CD4-positive, alpha-beta T cell treated with Interferon alpha-2 for 1 hour (primary cell): ENCODE measurements at places on chromosomes 13 and 19.
A peak's percentile ranks its signal among the peaks of the same experiment; 100 is the strongest.

- DNase-seq = peak; percentile 92
Observed at GRCh38 chr19:47231215-47232054, 436 bp upstream of the BBC3 start.

GRCh38 chr19:42498169-42498757 lies 30.0 kb downstream of the CEACAM1 start:
- no peak for DNase-seq

DNA sequence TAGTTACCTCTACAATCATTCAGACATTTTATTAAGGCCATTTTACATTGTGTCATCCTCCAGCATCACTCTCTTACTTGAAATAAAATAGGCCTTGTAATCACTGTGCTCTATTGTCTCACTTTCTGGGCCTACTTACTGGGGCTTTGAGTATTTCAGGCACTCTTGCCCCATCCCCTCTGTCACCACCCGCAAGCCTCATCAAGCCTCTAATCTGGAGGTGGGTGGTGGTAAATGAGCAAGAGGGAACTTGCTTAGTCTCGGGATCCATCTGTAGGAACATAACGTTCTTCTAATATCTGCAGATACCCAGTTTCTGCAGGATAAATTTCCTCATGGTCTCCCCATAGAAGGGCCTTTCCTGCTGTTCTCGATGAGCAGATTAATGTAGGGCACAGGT lies 19.4 kb upstream of the GPR18 start:
- DNase-seq = no peak

DNA sequence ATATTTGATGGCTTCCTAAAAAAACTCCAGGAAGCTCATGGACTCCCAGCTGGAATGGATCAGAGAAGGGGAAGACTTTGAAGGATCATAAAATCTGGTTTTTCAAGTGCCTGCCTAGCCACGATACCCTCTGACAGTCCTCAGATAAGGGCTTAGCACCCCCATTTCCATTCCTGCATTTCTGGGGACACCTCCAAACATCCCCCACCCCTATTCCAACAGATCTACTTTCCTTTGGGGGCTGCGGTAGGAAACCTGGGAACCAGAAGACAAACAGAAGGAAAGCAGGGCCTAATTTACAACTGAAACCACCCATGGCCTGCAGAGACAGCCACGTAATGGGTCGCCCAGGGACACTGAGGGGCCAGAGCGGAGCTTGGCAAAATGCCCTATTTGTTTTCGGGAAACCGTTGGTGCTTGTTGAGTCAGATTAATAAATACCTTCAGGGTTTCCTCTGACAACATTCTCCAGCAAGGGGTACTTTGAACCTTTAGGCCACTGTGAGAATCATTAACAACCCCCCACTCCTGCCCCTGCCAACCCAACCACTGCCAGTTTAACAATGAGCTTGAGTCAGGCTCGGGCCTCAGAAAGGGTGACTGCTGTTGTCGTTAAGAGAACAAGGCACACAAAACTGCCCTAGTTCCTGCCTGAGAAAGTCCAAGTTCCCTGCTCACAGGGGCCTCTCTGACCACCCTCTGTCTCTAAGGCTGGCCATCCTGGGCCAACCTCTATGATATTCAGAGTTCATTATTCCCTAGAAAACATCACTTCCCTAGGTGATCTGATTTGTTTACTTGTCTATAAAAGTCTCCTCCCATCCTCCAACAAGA lies 23.5 kb downstream of the RHPN2 start:
- DNase-seq = no peak

DNA sequence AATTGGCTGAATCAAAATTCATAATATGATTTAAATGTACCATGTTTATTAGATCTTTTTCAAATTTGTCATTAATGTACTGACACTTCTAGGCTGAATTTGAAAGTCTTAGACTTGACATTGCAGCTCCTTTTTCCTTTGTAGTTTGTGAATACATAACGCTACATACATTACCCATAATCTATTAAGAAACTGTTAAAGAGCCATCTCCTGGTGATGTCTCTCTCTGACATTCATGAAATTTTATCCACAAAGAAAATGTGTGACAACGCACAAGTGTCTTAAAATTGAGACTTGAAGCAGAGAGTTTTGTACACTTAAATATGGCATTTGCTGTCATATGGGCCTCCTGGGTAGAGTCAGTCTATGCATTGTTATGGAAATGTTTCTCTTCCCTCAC lies 320.2 kb upstream of the ARGLU1 start:
- DNase-seq = no peak

- DNase-seq = no peak
Observed at GRCh38 chr19:53365899-53366493, 491 bp downstream of the ZNF525 start.

DNA sequence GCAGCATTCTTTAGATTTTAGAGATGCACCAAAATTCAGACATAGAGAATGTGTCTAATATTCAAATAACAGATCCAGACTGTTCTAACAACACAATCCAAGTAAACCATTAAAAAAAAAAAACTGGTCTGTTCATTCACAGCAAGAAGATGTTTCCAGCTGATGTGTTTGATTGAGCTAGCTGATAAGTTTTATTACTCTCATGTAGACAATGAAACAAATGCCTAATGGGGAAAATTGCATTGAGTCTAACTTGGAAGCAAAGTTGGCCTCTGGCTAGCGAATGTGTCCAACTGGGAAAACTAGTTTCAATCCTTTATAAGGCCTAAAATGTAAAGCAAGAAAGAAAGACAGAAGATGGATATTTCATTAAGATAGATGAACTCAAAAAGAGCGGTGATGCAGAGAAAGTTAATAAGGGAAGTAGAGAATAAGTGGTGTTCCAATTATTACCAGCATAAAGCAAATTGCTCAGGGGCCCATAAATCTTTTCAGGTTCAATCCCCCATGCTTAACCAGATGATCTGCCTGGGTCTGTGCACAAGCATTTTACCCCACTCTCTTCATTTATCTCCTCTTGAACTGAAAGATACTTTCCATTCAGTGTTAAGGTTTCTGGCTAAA lies 54.2 kb downstream of the PCDH9 start:
- no peak for DNase-seq

DNA sequence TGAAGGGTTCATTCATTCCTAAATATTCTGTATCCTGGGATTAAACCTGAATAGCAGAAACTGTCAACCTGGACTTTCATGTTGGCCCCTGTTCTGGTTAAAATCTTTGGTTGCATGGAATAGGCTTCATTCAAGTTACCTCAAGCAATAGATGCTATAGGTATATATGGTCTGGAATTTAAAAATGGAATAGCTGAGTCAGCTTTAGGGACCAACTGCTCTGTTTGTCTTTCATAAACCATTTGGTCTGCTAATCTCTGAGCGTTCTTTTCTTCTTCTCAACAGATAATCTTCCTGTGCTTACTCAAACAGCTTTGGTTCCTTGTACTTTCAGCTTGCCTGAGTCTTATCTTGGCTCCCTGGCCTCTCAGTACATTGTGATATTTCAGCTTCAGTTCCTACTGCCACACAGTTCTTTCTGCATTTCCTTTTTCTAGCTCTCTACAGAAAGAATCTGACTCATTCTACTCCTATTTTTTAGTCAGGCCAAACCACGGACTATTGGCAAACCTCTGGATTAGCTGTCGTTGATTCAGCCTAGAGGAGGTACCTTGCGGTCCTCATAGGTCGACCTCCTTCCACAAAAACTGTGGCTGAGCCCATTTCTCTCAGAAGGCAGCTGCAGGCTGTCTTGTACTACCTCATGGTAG lies 35.9 kb upstream of the MAB21L1 start:
- no peak for DNase-seq

DNA sequence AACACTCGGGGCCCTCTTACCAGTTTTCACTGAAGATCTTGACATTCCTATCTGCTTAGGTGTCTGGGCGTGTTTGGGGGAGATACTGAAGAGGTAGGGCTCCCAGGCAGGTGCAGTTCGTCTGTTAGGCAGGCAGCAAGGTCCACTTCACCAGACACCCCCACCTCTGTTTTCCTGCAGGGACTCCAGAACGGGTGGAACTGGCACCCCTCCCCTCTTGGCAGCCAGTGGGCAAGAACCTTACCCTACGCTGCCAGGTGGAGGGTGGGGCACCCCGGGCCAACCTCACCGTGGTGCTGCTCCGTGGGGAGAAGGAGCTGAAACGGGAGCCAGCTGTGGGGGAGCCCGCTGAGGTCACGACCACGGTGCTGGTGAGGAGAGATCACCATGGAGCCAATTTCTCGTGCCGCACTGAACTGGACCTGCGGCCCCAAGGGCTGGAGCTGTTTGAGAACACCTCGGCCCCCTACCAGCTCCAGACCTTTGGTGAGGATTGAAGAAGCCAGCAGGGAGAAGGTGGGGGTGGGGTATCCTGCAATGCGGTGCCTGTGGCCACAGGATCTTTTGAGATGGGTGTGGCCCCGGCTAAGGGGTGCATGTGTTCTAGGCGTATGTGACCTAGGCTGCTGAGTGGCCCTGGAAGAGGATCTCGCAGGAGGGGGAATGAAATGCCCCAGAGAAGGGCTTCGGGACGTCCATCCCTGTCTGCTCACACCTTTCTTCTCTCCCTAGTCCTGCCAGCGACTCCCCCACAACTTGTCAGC lies 3.3 kb upstream of the ICAM4 start:
- no peak for DNase-seq

DNA sequence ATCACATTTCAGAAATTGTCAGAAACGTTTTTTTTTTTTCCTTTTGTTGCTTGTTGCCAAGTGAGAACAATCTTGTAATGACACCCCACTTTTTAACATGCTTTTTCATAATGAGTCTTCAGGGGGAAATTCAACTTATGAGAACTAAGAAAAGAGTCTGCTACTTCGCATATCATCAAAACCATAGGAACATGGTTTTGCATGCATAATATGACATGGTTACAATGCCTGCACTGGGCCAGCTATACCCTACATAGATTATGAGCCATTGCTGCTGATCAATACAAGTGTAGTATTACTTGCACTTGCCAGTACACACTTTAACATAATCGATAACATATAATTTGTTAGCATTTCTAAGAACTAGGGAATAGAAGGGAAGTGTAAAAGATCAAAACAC lies 191.0 kb upstream of the NBEA start:
- no peak for DNase-seq

- DNase-seq = no peak
Observed at GRCh38 chr19:35034005-35034502, 3.8 kb downstream of the SCN1B start.

- peak; percentile 60 for DNase-seq
Observed at GRCh38 chr19:34961775-34962686, 2.0 kb downstream of the ZNF792 start.

DNA sequence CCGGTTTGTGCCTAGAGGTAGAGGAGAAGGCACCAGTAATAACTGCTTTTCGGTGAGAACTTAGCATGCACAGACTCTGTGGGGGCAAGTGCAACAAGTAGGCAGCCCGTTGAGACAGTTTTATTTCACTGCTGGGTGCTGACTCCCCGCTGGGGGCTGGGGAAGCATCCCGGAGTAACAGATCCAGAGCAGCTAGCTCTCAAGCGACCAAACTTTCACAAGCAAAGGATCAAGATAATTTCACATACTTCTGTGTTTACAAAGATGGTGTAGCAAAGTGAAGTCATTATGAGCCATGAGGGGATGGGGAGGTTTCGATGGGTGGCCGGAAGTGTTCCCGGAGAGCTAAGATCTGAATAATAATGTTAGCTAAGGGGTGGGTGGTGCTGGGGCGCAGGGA lies 2.8 kb downstream of the NACC1 start:
- DNase-seq = no peak

- DNase-seq = no peak
Observed at GRCh38 chr19:34578173-34578572, 96.6 kb downstream of the WTIP start.

GRCh38 chr13:39888865-39889810 lies 233.7 kb downstream of the COG6 start:
- DNase-seq = no peak

DNA sequence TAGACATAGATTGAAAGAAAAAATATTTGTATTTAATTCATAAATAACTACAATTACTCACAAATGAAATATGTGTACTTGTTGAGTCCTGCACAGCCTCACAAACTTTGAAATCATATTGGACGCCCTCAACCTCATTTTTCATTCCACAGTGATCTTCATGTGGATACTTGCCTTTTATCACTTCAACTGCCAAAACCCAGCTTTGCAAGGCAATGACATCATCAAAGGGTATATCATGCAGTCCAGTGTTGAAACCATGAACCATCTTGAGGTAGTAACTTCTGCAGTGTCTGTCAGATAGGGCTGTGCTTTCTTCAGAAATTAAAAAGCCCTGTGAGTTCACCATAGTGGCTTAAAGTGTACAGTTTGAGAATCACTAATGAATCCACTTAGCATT lies 82.2 kb downstream of the HS6ST3 start:
- no peak for DNase-seq

DNA sequence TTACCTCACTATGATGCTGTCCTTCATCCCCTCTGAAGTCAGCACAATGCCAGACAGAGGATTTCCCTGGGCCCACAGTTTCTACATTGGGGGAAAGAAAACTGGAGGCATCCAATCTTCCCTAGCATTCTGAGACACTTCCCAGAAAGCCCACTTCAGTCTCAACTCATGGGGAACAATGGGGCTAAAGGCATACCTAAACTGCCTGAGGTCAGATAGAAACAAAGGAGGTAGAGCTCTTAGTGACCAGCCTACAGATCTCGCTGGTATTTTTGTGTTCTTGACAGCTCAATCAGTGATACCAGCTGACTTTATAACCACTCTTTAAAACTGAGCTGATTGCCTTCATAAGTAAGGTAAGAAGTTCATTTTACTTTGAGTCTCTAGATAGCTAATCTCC lies 881.0 kb upstream of the GPC6 start:
- DNase-seq = no peak

DNA sequence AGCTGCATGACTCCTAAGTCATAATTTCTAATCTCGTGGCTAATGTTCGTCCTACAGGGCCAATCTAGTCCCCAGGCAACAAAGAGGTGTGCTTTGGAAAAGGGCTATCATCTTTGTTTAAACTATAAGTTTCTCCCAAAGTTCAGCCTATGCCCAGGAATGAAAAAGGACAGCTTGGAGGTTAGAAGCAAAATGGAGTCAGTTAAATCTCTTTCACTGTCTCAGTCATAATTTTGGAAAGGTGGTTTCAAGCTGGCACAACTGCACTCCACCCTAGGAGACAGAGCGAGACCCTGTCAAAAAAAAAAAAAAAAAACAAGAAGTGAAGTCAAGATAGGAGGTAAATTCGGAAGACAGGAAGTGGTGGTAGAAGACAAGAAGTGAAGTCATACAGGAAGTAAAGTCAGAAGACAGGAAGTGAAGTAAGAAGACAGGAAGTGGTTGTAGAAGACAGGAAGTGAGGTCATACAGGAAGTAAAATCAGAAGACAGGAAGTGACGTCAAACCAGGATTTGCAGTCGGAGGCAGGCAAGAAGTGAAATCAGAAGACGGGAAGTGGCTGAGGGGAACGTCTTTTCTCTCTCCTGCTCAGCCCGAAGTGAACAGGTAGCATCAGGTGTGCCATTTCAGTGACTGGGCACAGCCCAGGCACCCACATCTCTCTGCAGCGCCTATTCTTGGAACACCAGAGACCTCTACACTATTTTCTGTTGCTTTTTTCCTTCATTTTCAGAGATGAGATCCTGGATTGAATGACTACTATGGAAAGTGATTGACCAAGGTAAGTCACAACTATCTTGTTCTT lies 32.2 kb downstream of the GP6 start:
- peak; percentile 93 for DNase-seq

- DNase-seq = no peak
Observed at GRCh38 chr19:53519446-53519845, 18.5 kb upstream of the ZNF331 start.
